ENCODE measurements at places on chromosomes 16 and 17.

DNA sequence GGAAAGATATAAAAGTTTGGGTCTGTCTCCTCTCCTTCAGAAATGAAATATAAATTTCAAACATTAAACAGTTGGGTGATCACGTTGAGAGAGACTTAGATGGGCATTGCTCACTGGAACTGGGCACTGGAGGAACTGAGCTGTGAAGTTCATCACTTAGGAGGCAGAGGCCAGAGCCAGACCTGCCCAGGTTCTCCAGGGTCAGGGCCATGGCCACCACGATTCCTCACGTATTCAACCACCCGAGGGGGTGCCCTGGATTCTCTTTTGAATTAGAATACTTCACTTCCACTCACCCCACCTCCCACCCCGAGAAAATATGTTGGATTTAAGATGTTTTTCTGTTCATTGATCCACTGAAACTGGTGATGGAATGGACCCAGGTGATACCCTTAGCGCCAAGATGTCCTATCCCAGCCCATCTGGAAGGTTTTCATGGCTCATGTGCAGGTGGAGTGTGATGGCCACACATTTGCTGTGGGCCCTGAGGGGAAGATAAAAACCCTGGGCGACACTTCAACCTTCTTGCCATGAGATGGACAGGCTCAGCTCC lies 6.1 kb downstream of the PRR29 start:
- no peak for DNase-seq

GRCh38 chr17:80980397-80981061 lies 11.1 kb upstream of the CHMP6 start:
- DNase-seq: peak; percentile 70

GRCh38 chr16:69563605-69564580 lies 1.9 kb upstream of the NFAT5 start:
- peak; percentile 84 for DNase-seq

- no peak for DNase-seq
These were observed 4.4 kb upstream of the SLC39A11 start for GRCh38 chr17:73096866-73097265.

DNA sequence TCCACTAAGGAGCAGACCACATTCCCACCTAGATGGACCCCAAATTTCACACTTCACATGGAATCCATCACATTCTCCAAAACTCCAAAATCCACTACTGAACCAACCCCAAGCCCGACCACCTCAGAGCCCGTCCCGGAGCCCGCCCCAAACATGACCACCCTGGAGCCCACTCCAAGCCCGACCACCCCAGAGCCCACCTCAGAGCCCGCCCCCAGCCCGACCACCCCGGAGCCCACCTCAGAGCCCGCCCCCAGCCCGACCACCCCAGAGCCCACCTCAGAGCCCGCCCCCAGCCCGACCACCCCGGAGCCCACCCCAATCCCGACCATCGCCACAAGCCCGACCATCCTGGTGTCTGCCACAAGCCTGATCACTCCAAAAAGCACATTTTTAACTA lies 1.6 kb downstream of the GP1BA start:
- no peak for DNase-seq

GRCh38 chr17:12958786-12959185 lies 59.0 kb downstream of the ELAC2 start:
- peak; percentile 15 for DNase-seq

DNA sequence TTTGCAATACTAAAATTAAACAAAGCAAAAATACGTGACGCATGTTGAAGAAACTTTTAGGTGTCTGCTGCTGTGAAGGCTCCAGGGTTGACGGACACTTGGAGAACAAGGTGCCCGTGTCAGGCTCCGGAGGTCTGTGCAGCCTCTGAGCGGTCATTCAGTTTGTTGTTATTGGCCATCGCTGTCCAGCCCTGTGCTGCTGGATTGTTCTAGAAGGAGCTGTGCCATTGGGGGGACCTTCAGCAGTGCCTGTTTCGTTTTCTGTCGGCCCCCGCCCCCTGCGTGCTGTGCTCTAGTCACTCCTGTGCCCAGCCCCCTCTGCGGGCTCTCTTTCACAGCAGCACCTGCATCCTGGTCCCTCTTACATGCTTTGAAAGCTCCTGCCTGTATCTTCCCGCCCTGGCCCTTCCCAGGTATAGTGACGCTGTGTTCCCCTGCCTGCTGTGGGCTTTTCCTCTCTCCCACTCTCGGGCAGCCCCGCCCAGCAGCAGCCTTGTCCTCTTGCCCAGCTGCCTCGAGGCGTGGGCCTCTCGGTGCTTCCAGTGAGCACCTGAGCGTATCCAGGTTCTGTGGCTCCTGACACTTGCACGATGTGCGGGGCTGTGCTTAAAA lies 50.7 kb downstream of the RNF213 start:
- DNase-seq: no peak

GRCh38 chr17:14360856-14361255 lies 60.0 kb downstream of the HS3ST3B1 start:
- no peak for DNase-seq

GRCh38 chr17:4509401-4509800 lies 10.7 kb downstream of the SPNS2 start:
- DNase-seq: no peak

GRCh38 chr17:77836557-77837041 lies 121.9 kb upstream of the TNRC6C start:
- DNase-seq: peak; percentile 71

- no peak for DNase-seq
These were observed 84.4 kb downstream of the VMP1 start for GRCh38 chr17:59791603-59792457.

GRCh38 chr16:86511317-86512161 lies 1.2 kb downstream of the FOXF1 start:
- DNase-seq: peak; percentile 49

- DNase-seq: peak; percentile 89
These were observed 88.2 kb downstream of the WDR59 start for GRCh38 chr16:74896389-74897370.

- peak; percentile 2 for DNase-seq
These were observed 75.8 kb downstream of the ADAMTS18 start for GRCh38 chr16:77359065-77359502.

DNA sequence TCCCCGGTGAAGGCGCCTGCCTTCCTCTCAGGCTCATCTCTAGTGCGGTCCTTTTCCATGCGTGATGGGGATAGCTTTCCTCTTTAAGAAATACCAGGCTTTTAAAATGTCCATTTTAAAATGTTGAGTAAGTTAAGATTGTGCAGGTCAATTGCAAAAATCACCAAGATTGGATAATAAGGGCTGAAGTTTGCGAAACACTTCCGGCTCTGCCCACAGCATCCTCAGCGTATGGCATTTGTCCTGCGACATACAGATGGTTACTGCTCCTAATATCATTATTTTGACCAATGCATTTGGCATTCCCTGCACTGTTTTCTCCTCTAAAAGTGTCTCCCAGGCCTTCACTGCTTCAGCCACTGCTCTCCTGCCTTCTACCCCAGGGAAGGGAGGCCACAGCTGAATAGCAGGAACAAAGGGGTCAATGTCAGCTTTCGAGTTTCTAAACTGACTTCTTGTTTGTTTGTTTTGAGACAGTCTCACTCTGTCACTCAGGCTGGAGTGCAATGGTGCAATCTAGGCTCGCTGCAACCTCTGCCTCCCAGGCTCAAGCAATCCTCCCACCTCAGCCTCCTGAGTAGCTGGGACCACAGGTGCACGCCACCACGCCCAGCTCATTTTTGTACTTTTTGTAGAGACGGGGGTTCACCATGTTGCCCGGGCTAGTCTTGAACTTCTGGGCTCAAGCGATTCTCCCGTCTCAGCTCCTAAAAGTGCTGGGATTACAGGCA lies 91.9 kb downstream of the CRISPLD2 start:
- DNase-seq: no peak

- DNase-seq: no peak
These were observed 161.9 kb downstream of the FOXL1 start for GRCh38 chr16:86740298-86740697.

DNA sequence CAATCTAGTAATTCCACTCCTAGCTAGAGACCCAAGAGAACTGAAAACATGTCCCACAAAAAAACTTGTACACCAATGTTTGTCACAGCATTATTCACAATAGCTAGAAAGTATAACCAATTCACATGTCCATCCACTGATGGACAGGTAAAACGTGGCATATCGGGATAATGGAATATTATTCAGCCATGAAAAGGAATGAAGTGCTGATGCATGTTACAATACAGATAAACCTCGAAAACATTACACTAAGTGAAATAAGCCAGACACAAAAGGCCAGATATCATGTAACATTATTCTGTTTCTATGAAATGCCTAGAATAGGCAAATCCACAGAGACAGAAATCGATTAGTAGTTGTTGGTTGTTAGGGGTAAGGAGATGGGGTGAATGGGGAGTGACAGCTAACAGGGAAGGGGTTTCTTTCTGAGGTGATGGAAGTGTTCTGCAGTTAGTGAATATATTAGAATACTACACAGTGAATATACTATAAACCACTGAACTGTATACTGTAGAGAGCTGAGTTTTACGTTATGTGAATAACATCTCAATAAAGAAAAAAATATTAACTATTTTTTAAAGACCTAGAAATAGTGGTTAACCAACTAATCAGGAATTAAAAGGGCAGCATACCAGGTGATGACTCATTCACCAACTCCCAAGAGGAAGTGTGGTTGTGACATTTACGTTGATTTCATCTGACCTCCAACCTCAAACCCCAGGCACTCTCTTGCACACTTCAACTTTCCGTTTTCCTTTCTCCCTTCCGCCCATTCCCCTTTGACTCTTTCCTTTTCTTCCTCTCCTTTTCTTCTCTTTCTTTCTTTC lies 48.6 kb downstream of the GAS7 start:
- peak; percentile 83 for DNase-seq

- DNase-seq: peak; percentile 73
These were observed 294.1 kb downstream of the BCAS3 start for GRCh38 chr17:60971515-60972369.

- DNase-seq: no peak
These were observed 21.5 kb downstream of the IFT140 start for GRCh38 chr16:1590366-1590765.

- DNase-seq: no peak
These were observed 1.7 kb downstream of the AKTIP start for GRCh38 chr16:53501216-53501859.

GRCh38 chr17:50213026-50214022 lies 11.9 kb upstream of the COL1A1 start:
- DNase-seq: no peak

- no peak for DNase-seq
These were observed 146.7 kb upstream of the SHISA6 start for GRCh38 chr17:11094331-11094730.

DNA sequence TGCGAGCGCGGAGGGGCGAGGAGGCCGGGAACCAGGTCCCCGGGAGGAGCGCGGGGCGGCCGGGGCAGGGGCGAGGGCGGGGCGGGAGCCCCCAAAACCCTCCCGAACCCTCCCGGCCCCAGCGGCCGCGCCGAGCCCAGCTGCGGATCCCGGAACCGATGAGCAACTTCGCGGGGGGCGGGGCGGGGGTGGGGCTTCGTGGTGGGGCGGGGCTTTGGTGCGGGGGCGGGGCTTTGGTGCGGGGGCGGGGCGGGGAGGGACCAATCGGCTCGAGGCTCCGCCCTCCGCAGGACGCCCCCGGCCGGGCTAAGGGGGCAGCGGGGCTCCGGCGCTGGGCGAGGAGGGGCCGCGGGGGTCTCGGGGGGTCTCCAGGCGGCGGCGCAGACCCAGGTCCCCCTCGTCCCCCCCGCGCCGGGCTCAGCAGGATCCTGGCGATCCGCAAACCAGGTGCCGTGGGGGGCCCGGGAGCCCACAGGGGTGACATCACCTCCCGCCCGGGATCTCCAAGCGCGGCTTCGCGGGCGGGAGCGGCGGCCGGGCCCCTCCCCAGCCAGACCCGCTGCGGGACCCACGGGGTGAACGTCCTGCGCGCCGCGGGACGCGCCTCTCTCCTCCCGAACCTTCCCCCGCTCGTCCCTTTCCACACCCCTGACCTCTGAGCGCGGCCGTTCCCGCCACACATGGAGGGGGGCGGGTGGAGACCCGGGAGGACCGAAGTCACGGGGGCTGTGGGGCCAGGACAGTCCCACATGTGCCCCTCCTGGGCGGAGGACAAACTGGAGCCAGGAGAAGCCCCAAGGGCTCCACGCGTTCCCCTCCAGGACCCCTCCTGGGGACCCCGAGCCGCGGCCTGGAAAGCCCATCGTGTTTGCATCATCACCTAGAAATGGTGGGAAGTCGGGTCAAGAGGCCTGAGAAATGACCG lies at the start of gene ABR:
TSS of gene ABR (minus strand) at position 164 of the 925 bp plus-strand sequence. CDS start 254 bp downstream, outside the sequence.
- no peak for DNase-seq

DNA sequence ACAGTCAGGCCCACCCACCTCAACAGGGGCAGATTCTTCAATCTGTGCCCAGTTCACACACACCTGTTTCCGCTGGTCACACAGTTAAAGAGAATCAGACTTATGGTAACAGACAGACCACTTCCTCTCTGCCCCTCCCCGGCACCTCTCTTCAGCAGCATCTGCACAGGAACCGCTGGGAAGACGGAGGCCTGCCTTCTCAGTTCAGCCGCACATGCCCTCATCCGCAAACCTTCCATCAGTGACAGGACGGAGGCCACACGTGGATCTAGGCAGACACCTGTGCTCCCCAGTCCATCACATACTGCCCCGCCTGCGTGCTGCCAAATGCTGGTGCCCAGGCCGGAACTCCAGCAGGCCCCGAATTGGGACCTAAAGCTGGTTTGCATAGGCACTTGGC lies 10.3 kb downstream of the PHB1 start:
- no peak for DNase-seq

DNA sequence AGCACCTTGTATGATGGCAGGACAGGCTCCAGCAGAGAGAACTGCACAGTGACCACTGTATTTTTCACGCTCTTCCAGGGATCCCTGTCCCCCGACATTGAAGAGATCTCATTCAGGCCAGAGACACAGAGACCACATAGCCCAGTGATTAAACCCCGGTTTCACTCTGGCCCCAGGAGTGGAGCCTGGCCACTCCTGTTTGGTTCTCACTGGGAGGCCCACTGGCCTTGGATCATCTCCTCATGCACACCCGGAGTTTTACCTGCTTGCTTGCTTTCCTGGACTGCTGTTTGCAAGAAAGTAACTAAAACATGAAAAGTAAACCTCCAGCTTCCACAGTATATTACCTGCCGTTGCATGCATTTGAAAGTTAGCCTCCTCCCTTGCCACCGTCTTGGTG lies 13.2 kb upstream of the CLEC18C start:
- DNase-seq: no peak

DNA sequence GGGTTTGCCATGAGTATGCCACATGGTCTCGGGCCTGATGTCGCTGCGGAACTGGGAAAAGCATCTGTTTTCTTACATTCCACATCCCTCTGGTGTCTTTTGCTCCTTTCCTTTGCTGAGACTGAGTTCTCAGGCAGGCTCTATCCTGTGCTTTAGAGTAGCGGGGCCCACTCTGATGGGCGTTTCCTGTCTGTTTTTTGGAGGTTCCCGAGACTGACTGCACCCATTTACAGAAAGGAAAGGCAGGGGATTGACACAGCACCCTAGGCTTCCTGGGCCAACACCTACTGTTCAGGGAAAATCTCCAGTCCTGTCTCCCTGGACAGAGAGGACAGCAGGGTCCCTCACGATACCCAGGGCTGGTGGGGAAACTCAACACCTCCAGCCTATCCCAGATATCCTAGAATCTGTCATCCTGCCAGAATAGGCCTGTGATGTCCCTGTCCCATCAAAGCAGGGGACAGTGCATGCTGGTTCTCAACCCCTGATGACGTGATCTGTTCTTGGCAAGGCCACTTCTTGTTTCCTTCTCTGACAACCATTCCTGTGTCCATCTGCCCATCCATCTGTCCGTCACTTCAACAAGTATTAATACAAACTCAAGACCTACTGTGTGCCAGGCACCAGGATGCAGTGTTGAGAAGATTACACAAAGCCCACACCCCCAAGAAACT lies 42.2 kb downstream of the ACTG1 start:
- no peak for DNase-seq

GRCh38 chr16:3025032-3026002 lies 1.5 kb downstream of the THOC6 start:
- DNase-seq: no peak

- DNase-seq: no peak
These were observed 671.1 kb downstream of the WWOX start for GRCh38 chr16:78770353-78771091.
